ENCODE measurements at places on chromosomes 6 and 20.

- peak; percentile 48 for DNase-seq
Observed at GRCh38 chr20:39264506-39265172, 302.5 kb downstream of the DHX35 start.

DNA sequence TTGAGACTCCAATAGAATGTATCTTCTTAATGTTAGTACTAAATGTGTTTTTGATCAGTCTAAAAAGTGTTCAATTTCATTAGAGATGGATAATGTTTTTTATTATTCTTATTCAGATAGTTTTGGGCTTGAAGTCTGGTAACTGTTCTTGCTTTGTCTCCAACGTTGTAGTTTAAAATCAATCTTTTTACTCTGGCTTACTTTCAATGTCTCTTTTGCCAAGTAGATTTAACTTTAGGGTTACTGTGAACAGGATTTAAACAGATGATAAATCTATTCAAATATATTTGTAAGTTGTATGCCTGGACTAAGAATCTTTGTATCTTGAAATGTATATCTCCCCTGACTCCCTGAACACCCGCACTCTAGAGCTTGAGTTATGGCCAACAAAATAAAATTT, 51.1 kb downstream of the SGK1 start:
- DNase-seq = no peak

DNA sequence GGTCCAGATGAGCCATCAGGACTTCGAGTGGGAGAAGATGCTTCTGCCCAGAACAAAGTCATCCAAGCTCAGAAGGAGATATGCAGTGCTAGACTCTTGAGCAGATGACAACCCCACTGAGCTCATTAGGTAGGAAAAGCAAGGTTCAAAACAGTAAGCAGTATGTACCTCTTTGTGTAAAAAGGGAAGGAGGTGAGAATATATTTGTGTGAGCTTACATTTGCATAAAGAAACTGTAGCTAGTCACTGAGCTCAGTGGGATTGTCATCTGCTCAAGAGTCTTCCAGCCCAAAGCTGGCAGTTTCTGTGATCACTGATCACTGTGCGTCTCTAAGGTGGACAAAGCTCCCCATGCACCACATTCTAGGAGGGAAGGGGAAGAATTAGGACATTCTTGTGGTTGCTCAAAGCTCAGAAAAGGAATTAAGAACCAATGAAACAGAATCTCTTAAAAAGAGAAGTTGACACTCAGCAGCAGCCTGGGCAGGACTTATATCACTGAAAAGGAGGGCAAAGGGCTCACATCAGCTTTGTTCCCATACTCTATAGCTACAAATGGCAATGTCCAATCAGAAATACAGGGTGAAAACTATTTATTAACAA, 90.0 kb upstream of the MAFB start:
- no peak for DNase-seq

DNA sequence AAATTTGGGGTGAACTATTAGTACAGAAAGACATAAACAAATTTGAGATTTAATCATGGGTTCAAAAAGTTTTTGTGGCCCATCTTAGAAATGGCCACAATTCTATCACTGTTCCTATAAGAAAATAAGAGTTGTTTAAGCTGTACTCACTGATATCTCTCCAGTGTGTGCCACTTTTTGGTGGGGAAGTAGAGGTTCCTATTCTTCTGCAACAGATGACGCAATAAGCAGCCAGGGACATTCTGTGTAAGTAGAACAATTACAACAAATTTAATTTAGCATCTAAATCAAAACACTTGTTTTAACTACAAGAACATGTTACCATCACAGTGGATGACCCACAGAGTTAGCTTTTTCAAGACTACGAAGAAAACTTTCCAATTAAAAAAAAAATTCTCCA, 9.9 kb downstream of the SERAC1 start:
- no peak for DNase-seq

DNA sequence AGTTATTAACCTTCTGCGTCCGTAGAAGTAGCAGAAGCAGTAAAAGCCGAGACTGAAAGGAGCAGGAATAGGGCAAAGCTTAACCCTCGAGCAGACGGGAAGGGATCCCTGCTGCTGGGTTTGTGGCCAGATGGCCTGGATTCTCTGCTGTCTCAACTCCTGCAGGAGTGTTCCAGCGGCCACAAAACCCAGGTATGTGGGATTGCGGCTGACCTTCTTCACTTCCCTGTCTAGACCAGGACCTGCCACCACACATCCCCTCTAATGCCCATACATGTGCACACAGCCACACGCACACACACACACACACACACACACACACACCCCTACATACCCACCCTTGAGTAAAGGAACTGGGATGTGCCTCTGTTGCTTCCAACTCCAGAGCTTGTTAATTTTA, 33.1 kb upstream of the TNFRSF21 start:
- no peak for DNase-seq

DNA sequence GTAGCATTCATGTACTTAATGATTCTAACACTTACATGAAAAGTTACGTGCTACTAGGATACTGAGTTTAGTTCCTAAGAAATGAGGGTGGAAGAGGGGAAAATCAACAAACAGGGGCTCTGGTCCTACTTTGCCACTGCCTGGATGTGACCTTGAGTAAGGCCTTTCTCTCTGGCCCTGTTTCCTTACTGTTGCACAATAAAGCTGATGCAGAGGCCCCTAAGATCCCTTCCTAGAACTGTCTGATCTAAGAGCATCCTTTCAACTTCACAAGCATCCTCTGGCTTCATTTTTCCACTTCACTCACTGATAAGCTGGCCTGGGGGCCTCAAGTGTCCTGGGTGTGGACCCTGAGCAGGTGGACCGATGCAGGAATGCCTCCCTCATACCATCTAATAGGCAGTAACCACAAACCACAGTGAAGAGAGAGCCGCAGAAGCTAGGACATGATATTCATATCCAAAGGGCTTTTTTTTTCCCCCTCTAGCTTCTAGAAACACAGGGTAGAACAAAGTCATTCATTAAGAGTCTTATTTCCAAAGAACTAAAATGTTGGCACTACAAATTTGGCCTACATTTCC, 21.6 kb downstream of the FKBP1A start:
- DNase-seq = peak; percentile 42

GRCh38 chr6:89475101-89475500, 42.1 kb downstream of the ANKRD6 start:
- DNase-seq = no peak

- DNase-seq = no peak
Observed at GRCh38 chr6:127475823-127476176, 16.6 kb upstream of the KIAA0408 start.

DNA sequence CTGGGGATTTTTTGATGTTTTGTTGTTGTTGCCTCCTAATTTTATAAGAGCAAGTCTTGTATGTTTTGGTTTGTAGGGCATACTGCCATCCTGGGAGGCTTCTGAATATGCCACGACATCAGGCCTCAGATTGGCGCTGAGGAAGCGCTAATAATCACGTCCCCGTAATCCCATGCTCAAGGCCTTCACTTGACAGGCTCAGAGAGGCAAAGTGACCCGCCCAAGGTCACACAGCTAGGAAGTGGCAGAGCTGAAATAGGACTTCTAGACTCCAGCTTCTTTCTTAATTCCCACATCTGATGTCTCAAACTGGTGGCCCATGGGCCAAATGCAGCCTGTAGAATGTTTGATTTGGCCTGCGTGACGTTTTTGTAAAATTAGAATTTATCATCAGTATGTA, 73.5 kb upstream of the PTPN1 start:
- DNase-seq = no peak

- DNase-seq = no peak
Observed at GRCh38 chr6:116514111-116514510, 2.7 kb downstream of the CALHM5 start.

DNA sequence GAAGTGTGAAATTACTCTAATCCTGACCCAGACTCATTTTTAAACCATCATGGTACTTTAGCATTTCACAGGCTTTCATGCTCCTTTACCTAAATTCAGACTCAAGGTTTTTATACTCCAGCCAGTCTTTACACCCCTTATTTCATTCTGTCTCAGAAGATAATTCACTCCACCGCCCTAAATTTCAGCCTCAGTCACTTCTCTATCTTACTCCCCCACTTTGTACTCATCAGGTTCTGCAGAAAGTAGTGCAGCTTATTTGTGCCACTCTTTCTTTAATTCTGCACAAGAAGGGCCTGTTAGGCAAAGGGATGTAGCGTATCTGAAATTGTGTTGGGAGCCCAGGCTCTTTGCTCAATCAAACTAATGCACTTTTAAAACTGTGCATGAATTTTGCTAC, 205.5 kb downstream of the ARHGAP18 start:
- no peak for DNase-seq

DNA sequence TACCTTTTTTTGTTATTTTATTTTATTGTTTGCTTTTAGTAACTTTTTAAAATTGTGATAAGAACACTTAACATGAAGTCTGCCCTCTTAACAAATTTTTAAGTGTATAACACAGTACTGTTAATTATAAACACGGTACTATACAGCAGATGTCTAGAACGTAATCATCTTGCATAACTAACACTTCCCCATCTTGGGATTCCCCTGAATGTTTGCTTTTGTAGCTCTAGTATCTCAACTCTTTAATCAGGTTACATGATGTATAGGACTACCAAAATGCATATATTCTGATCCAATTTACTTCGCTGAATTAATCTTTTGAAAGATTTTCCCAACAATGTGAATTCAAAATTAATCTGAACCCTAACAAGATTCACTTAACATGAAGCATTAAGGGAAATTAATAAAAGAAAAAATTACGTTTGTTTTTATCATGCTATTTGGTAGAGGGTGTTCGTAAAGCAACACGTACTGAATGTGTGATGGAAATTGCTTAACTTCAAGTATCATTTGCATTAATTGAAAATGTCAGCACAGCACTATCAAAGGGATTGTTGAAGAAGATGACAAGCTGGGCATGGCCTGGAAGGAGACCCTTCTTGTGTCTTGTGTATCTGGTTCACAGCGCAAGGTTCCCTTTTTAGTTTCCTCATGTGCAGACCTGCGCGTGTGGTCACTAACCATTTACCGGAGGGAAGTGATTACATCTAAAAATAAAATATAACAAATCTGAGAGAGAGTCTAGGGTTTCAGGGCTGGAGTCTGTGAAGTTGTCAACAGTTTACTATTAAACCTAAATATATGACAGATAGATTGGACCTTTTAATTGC, 15.2 kb downstream of the COL19A1 start:
- DNase-seq = no peak

DNA sequence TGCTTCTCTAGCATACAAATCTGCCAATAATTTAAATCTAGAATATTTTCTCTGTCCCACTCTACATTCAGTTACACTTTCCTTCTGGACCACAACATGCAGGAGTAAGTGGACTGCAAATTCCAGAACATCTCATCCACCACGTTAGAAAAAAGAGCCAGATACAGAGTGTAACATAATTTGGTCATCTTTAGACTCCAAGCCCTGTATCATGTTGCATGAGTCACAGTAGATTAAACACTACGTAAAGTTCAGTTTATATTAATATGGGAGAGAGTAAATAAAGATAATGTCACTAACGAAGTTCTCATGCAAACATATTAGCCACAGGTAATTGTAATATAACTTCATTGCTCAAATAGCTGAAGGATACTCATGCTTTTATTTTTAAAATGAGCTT, 327.0 kb downstream of the C6orf118 start:
- no peak for DNase-seq

DNA sequence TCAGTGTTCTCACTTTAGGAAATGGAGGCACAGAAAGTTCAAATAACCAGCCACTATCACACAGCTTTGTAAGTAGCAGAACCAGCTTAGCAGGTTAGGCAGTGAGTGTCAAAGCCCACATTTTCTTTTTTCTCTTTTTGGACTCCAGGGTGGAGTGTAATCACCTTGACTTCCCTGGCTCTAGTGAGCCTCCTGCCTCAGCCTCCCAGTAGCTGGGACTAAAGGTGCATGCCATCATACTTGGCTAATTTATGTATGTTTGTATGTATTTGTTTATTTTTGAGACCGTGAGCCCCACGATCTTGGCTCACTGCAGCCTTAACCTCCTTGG, 7.8 kb upstream of the NCOA3 start:
- DNase-seq = no peak

DNA sequence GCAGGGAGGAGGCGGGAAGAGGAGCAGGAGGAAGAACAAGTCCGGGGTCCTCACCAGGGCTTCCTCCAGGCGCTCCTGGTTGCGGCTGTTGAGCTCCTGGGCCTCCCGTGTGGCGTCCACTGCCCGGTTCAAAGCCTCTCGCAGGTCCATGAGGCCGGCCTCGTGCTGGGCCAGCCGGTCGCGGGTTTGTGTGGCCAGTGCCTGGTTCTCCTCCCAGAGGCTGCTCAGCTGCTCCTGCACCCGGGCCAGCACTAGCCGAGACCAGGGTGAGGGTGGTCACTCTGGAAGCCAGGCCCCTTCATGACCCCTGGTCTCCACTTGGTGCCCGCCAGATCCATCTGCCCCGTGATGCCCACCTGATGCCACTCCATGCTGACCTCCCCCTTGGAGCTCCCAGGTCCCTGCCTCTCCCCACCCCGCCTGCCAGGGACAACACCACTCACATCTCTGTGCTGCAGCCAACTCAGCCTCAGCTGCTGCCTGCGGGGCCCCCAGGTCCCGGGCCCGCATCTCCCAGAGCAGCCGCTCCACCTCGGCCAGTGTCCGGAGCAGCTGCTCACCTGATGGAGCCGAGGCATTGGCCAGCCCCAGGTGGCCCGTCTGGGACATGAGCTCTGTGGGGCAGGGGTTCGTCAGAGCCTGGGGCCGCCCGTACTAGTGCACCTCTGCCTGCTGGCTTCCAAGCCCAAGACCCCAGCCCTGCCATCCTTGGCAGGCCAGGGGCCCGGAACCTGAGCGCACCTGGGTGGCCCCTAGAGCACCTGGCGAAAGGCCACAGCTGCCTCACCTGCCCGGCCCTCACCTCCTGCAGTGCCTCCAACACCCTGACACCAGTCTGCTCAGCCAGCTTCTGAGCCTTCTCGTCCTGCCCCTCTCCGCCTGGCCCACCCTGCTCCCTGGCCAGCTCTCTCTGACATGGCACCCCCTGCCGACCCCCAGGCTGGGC, 15.9 kb downstream of the ADRM1 start:
- DNase-seq = no peak

DNA sequence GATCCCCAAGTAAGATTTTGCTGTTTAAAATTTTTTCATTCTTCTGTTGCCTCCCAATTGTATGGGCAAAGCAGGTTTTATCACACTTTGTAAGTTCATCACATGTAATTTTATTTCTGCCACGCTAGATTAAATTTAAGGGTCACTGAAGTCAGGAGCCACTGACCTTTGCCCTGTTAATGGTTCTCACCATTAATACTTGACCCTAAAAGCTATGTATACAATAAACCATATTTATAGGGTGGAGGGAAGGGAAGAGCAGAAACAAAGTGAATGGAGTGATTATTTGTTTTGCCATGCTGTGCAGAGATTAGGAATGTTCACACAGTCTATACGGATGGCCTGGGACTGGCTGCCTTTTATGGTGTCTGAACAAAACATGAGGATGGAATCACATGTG, 186.7 kb downstream of the BMP2 start:
- no peak for DNase-seq

GRCh38 chr6:4281341-4282293, 146.2 kb upstream of the ECI2 start:
- DNase-seq = no peak

DNA sequence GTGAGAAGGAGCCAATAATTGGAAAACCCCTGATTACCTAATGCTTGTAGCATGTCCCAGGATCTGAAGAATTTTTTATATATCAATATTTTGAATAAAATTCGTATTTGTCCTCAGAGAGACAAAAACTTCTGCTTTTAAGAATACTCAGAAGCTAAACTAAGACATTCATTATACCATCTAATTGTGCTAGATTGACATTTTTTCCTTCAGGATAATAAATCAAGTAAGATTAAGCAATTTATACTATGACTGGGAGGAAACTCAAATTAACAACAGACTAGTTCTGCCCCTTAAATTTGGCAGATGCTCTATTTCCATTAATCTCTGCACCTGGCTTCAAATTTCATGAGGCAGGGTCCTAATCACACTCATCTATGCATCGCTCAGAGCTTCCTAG, 291.4 kb downstream of the PLCB1 start:
- DNase-seq = no peak

Data from fibroblast of gingiva (primary cell).